ENCODE measurements at places on chromosomes 7 and 10. TPM values are rescaled to one million over a fixed set of nuclear protein-coding genes. Genes with fewer than 3 reads are reported as not detected.

Gene PKD1L1
- 0.07 TPM for total RNA-seq

Gene GRID1
- 0.37 TPM for total RNA-seq

Gene METTL27
- total RNA-seq: 7.7 TPM

Gene PNLIP
- 1.9 TPM for total RNA-seq

Gene SGCE
- 25.3 TPM for total RNA-seq

GRCh38 chr10:27834476-27834875 lies 88.9 kb upstream of the MKX start:
- no peak for DNase-seq

GRCh38 chr7:47470567-47471357 lies 111.1 kb downstream of the TNS3 start:
- peak; percentile 53 for DNase-seq

DNA sequence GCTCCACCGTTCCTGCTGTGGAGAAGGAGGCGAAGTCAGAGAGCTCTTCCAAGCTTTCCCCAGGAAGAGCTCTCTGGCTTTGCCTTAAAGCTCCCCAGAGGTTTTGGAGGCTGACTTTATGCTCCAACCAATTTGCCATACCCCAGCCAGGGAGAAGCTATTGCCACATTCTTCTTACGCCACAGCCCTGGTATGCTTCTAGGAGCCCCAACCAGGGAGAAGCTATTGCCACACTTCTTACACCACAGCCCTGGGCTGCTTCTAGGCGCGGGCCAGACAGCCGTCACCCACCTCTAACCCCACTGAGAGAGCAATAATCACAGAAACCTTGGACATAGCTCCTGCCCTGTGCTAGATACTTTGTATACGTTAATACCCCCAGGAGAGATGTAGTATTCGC lies 951 bp downstream of the ELOVL3 start:
- DNase-seq: no peak

DNA sequence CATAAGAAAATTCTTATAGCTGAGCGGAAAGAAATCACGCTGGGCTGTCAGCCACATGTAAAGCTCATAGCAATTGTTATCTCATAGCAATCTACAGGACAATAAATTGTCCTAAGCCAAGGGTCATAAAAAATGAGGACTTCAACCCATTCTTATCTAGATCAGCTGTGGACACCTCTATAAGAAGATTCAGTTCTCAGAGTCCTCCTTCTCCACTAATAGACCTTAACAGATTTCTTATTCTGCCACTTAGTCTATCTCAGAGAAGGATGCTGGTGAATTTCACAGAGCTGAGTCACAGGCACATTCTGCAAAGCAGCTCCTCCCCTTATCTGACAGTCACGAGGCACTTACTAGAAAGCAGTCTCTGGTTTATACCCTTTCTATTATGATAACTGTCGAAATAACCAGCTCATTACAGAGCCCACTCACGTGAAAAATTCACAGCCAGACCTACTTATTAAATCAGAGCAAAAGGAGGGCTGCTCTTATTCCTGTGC lies 185.3 kb upstream of the PCLO start:
- DNase-seq: no peak
